Spleen (tissue), 13 donors: ENCODE measurements at places on chromosomes 13 and 19.

- no peaks in the 10 kb centered on the region for H3K27me3 ChIP-seq
- H3K27ac ChIP-seq = peak overlapping the region; percentile 100
- peak overlapping the region; percentile 56 for H3K4me3 ChIP-seq
- peaks cover 53% of the 10 kb centered on the region for H3K4me1 ChIP-seq
- DNase-seq = peak; percentile 86
Observed at GRCh38 chr19:1276628-1277022, 1.3 kb downstream of the FAM174C start.

GRCh38 chr19:29337029-29337428 is 124.1 kb upstream of the UQCRFS1 start:
- no peaks in the 10 kb centered on the region for H3K27me3 ChIP-seq
- H3K36me3 ChIP-seq = no peaks in the 10 kb centered on the region
- H3K4me1 ChIP-seq = no peaks in the 10 kb centered on the region
- no peak for DNase-seq
- H3K4me3 ChIP-seq = no peak overlapping the region

DNA sequence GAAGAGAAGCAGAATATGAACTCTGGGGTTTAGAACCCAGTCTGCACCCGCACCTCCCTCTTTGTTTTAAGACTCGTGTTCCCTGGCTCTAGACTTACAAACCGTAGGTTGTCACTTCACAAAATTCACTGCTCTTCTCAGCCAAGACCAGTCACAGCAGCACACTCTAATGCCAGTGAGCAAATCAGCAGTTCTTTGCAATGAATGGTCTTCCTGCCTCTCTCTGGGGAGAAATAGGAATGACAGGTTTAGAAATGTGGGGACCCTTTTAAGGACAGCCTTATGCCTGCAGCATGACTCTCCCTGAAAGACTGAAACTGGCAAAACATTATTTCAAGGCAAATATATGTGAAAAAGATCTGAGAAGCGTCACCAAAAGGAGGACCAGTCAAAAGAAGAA is 156.9 kb downstream of the KCTD15 start:
- no peaks in the 10 kb centered on the region for H3K4me1 ChIP-seq
- no peaks in the 10 kb centered on the region for H3K27me3 ChIP-seq
- H3K27ac ChIP-seq = no peak overlapping the region
- no peaks in the 10 kb centered on the region for H3K36me3 ChIP-seq
- DNase-seq = no peak
- H3K4me3 ChIP-seq = no peak overlapping the region

DNA sequence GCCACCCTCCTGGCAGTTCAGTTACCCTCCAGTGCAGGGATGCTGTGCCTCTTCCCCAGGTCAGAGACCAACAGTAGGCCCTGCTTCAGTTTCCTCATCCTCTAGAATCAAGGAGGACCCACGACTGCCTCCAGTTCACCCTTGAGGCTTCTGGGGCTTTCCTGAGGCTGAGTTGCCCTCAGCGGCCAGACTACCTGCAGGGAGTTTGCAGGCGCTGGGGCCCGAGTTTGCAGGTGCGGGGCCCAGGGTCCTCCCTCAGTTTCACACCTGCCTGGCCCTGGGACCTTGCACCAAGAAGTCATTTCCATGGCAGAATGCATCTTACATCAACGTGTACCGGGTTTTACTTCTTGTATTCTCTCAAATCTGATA is 38.9 kb upstream of the C19orf12 start:
- no peak overlapping the region for H3K4me3 ChIP-seq
- H3K27ac ChIP-seq = no peak overlapping the region
- H3K27me3 ChIP-seq = no peaks in the 10 kb centered on the region
- no peaks in the 10 kb centered on the region for H3K36me3 ChIP-seq
- no peak for DNase-seq

DNA sequence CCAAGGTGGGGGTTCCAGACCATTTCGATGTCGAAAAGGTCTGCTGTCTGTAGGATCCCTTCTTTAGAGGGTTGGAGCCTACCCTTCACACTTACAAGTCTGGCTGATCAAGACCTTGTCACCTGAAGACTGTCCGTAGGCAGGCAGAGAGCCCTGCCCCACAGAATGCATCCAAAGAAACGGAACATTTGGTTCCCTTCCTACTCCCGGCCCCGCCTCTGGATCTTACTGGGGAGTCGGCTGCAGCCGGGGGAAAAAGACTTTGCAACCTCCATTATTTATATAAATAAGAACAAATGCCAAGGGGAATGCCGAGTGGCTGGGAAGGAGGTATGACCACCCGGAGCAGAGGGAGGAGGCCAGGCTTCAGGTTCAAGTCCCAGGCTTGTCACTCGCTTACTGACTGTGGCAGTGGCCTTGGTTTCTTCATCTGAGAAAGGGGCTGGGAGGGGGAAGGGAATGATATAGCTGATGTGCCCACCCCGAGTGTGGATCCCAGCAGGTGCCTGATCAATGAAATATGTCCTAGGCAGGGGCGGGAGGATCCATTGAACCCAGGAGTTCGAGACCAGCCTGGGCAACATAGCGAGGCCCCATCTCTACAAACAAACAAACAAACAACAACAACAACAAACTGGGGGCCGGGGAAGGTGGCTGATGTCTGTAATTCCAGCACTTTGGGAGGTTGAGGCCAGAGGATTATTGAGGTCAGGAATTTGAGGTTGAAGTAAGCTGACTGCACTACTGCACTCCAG is 48.7 kb downstream of the RFX2 start:
- H3K4me3 ChIP-seq = no peak overlapping the region
- H3K27ac ChIP-seq = peak overlapping the region; percentile 66
- no peaks in the 10 kb centered on the region for H3K4me1 ChIP-seq
- no peak for DNase-seq
- H3K36me3 ChIP-seq = no peaks in the 10 kb centered on the region
- no peaks in the 10 kb centered on the region for H3K27me3 ChIP-seq

- H3K4me3 ChIP-seq = no peak overlapping the region
- no peak overlapping the region for H3K27ac ChIP-seq
- peaks cover 20% of the 10 kb centered on the region for H3K4me1 ChIP-seq
- H3K27me3 ChIP-seq = peaks cover 6% of the 10 kb centered on the region
- DNase-seq = no peak
Observed at GRCh38 chr13:109158383-109158782, 529.0 kb downstream of the MYO16 start.

- no peaks in the 10 kb centered on the region for H3K36me3 ChIP-seq
- no peaks in the 10 kb centered on the region for H3K4me1 ChIP-seq
- no peaks in the 10 kb centered on the region for H3K27me3 ChIP-seq
- no peak overlapping the region for H3K4me3 ChIP-seq
- DNase-seq = no peak
Observed at GRCh38 chr13:88345171-88345847, 674.1 kb downstream of the SLITRK5 start.

- DNase-seq = no peak
- no peaks in the 10 kb centered on the region for H3K36me3 ChIP-seq
- H3K4me1 ChIP-seq = no peaks in the 10 kb centered on the region
- H3K27ac ChIP-seq = no peak overlapping the region
Observed at GRCh38 chr19:29121684-29122083, 91.3 kb downstream of the UQCRFS1 start.

DNA sequence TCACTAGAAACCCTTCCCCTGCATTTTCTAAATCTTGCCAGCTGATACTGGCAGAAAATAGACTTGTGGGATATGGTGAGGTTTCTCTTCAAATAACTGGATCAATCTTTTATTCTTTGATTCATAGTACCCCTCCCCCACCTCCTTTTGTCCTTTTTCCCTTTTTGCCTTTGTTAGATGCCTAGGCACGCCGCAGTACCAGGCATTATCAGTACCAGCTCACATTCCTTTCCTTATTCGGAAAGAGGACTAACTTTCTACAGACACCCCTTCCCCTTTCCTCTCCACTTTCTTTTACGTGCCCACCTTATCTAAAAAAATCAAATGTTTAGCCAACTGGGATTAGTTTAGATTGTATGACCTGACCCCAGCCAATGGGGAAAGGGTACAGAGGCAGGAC is 226.4 kb downstream of the MTUS2 start:
- DNase-seq = no peak
- no peaks in the 10 kb centered on the region for H3K27me3 ChIP-seq
- H3K27ac ChIP-seq = no peak overlapping the region
- H3K4me3 ChIP-seq = no peak overlapping the region

GRCh38 chr13:57627663-57628062 is 3.9 kb upstream of the PCDH17 start:
- peaks cover 32% of the 10 kb centered on the region for H3K27me3 ChIP-seq
- DNase-seq = no peak
- no peak overlapping the region for H3K27ac ChIP-seq
- peak overlapping the region; percentile 75 for H3K4me3 ChIP-seq
- peaks cover 24% of the 10 kb centered on the region for H3K4me1 ChIP-seq
- no peaks in the 10 kb centered on the region for H3K36me3 ChIP-seq

- H3K4me3 ChIP-seq = no peak overlapping the region
- no peak for DNase-seq
- H3K36me3 ChIP-seq = peaks cover 64% of the 10 kb centered on the region
- H3K27me3 ChIP-seq = no peaks in the 10 kb centered on the region
- no peak overlapping the region for H3K27ac ChIP-seq
Observed at GRCh38 chr19:48218997-48219396, 36.7 kb downstream of the CARD8 start.

- no peaks in the 10 kb centered on the region for H3K36me3 ChIP-seq
- H3K27ac ChIP-seq = no peak overlapping the region
Observed at GRCh38 chr13:95367309-95367843, 66.1 kb upstream of the ABCC4 start.

DNA sequence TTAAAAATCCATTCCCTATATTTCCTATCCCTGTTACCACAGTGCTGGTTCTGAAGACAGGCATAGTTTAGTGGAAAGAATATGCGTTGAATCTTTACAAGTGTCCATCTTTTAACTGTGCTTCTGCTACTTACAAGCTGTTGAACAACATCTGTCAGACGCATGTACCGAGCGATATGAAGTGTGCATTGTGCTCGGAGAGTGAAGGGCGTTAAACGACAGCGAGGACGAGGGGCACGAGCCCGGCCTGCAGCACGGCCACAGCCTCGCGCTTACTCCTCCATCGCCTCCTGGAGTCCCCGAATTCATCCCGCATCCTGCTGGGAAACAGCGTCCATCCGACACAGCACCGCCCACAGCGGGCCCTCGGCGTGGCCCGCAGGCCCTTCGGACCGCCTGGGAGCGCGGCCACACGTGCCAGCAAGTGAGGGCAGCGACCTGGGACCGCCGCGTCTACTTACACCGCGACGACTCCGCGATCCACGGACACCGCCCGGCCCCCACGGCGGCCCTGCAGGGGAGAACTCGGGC is 514 bp downstream of the PCID2 start:
- H3K36me3 ChIP-seq = peaks cover 42% of the 10 kb centered on the region
- no peak for DNase-seq

- no peak for DNase-seq
- no peaks in the 10 kb centered on the region for H3K36me3 ChIP-seq
- no peak overlapping the region for H3K4me3 ChIP-seq
- no peaks in the 10 kb centered on the region for H3K4me1 ChIP-seq
Observed at GRCh38 chr13:66128692-66129269, 1101.4 kb downstream of the PCDH9 start.

DNA sequence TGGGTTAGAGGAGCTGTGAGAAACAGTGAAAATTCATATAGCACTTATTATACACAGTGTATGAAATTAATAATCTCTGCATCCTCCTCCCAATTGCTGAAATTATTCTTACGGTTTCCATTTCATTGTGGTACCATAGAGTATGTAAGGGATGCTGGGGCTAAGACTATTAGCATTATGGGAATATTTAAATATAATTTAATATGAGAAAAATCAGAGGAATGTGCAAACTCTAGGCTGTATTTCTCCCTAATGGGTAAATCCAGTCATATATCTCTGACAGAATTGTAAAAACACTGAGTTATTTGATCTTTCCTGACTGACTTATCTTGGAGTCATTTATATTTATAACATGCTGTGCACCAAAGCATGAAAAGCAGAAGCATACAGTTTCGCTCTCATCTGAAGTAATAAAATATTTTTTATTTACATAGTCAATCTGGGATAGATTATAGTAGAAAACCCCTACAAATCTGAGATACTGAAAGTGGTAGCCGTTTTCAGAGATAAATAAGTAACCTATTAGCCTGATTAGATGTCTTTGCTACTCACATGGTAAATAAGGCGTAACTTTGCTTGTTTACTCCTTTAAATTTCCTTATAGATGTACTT is 34.9 kb downstream of the LRCH1 start:
- H3K27me3 ChIP-seq = no peaks in the 10 kb centered on the region
- DNase-seq = no peak
- H3K27ac ChIP-seq = peak overlapping the region; percentile 8
- peaks cover 100% of the 10 kb centered on the region for H3K4me1 ChIP-seq
- H3K36me3 ChIP-seq = no peaks in the 10 kb centered on the region

DNA sequence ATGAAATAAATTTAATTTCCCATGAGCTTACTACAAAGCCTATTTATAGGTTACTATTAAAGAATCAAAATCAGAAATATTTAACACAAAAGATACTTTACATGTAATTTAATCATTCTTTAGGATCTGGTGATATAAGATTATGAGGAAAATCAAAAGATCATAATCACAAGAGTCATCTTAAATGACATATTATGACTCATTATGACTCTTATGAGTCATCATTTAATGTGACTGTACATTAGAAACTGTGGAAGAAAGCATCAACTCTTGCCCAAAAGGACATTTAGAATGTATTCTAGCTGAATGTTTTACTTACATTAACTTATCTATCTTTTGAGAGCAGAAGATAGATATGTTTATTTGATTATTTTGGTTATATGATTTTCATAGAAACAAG is 458.6 kb downstream of the DCT start:
- H3K27me3 ChIP-seq = no peaks in the 10 kb centered on the region
- H3K4me3 ChIP-seq = no peak overlapping the region
- H3K4me1 ChIP-seq = no peaks in the 10 kb centered on the region
- DNase-seq = no peak

DNA sequence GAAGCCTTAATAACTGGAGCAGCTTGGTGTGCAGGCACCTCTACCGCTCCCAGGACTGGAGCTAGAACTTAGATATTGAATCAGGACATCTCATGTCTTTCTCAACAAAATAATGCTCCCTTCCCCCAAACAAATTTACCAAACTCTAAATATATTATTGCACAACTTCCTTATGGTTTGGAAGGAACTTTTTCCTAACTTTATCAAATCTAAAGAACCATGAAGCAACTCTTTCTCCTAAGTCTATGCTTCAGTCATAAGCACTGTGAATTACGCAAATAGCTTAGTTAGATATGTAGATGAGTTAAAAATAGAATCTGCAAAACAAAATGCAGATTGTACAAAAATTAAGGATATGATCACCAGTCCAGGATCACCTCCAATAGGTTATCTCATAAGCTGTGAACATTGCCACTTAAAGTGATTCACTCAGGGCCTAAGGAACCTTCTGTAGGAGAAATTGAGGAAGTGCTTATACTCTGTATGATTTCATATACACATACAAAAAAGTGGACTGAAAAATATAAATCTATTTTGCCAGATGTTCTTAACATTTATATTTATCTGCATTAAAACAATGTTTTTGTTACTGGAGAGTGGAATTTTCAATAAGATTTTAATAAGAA is 20.4 kb upstream of the MAB21L1 start:
- DNase-seq = no peak
- H3K4me3 ChIP-seq = no peak overlapping the region
- H3K4me1 ChIP-seq = no peaks in the 10 kb centered on the region

DNA sequence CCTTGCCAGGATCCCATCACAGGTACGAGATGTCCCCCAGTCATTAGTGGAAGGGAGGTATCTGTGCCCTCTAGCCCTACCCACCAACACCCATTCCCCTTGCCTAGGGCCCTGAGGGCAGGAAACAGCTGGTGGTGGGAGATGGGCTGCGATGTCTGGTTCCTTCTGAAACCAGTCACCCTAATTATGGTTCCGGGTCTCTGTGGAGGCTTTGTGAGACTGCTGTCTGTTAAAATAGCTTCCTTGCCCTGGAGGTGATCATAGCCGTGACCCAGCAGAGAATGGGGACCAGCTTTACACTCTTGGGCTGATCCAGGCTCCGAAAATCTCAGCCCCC is 5.5 kb downstream of the ALDH16A1 start:
- no peaks in the 10 kb centered on the region for H3K27me3 ChIP-seq
- H3K4me3 ChIP-seq = no peak overlapping the region
- peaks cover 66% of the 10 kb centered on the region for H3K36me3 ChIP-seq
- H3K4me1 ChIP-seq = peaks cover 21% of the 10 kb centered on the region
